ENCODE measurements at places on chromosomes 1 and 21.

DNA sequence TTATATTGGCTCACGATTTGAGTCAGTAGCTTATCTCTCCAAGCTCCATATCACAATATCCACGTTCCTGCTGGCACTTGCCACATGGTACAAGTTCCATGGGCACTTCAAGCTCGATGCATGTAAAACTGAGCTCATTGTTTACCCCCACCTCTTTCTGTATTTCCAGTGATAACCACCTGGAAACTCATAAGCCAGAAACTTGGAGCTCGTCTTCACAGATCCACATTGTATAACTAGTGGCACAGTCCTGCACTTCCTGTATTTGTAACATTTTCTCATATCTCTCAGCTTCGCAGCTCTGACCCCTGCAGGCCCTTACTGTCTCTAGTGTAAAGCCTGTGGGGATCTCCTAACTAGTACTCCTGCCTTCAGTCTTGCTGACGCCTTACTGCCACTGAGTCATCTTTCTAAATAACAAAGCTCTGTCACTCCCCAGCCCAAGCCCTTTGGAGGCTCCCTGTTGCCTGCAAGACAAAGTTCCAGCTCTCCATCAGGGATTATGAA is 6.5 kb upstream of the C2CD4D start:
- no peak for DNase-seq

DNA sequence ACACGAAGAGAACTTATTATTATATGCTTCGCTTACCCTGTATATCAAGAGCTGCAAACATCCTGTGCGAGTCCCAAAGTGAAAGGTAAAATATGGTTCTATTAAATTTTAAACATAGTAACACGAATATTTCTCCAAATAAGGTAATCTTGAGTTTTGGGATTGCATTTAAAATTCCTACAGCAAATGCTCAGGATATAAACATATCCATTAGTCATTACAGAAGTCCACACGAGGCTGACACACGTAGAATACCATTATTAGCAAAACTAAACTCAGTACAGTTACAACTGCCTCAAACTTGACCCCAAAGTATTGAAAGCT is 282 bp upstream of the LYPLAL1 start:
- DNase-seq: no peak

- no peak for DNase-seq
Measured at GRCh38 chr1:185479796-185480195, 162.8 kb upstream of the IVNS1ABP start.

DNA sequence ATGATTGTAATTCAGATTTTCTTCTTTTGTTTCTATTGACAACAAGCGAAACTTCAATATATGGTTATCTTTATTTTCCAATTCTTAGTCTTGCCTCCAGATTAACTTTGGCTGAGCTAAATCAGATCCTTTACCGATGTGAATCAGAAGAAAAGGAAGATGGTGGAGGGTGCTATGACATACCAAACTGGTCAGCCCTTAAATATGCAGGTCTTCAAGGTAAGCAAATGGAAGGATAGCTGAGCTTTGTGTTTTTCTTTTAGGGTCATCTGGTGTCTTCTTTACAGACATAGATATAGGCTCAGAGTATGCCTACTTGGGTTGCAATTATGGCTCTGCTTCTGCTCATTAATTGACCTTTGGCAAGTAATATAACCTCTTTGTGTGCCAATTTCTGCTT is 37.7 kb downstream of the AGL start:
- DNase-seq: no peak

DNA sequence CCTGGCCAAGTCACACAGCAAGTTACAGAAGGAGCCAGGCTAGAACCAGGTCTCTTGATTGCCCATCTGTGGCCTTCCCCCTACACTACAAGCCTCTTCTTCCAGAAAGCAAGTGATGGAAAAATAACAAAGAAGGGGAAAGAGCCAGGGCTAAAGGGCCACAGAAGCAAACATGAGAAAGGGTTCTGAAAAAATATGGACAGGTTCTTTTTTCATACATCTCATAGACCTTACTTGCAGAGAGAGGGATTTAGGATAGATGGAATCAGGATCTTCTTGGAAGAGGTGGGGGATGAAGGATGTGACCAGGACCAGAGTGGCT is 3.2 kb downstream of the RHBG start:
- no peak for DNase-seq

GRCh38 chr21:33033094-33033951 is 7.6 kb downstream of the OLIG2 start:
- DNase-seq: no peak

DNA sequence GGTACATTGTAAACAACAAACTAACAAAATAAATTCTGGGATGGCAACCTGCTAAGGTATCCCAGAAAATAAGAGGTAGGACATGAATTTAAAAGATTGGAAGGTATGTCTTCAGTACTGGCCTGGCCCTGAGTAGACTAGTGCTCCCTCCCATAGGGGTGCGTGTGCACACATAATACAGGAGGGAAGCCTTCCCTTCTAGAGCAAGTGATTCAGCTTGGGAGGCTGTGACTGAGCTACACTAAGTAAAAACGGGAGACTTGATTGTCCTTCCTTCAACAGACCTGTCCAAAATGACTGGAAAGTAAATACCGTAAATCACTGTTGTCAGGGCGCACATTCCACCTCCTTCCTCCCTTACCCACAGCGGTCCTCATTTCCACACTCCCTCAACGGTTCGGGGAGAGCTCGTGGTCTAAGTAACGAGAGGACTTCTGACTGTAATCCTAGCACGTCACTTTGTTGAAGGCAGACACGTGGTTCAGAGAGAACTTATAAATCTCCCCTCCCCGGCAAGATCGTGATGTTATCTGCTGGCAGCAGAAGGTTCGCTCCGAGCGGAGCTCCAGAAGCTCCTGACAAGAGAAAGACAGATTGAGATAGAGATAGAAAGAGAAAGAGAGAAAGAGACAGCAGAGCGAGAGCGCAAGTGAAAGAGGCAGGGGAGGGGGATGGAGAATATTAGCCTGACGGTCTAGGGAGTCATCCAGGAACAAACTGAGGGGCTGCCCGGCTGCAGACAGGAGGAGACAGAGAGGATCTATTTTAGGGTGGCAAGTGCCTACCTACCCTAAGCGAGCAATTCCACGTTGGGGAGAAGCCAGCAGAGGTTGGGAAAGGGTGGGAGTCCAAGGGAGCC is at the start of gene TGFB2:
Gene TGFB2, plus strand, starts transcription at position 523 of the 859 bp plus-strand sequence. CDS start 1,366 bp downstream, outside the sequence.
- no peak for DNase-seq

- no peak for DNase-seq
Measured at GRCh38 chr1:47676311-47677054, 238.6 kb downstream of the FOXD2 start.

- no peak for DNase-seq
Measured at GRCh38 chr1:118039170-118039569, 109.6 kb downstream of the WDR3 start.

DNA sequence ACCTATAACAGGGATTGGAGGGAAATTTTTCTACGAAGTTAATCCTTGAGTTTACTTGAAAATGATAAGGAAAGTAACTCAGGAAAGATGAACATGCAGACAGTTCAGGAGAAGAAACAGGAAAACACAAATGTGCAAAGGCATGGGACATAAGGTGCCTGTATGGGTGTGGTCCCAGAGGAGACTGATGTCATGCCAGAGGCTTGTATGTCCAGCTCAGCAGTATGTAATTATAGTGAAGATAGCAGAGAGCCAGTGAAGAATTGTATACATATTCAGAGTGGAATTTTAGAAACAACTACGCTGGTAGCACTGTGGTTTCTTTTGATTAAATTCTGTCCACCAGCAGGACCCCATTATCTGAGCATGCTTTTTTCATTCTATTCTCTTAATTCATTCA is 179.5 kb downstream of the LRRC7 start:
- DNase-seq: no peak

DNA sequence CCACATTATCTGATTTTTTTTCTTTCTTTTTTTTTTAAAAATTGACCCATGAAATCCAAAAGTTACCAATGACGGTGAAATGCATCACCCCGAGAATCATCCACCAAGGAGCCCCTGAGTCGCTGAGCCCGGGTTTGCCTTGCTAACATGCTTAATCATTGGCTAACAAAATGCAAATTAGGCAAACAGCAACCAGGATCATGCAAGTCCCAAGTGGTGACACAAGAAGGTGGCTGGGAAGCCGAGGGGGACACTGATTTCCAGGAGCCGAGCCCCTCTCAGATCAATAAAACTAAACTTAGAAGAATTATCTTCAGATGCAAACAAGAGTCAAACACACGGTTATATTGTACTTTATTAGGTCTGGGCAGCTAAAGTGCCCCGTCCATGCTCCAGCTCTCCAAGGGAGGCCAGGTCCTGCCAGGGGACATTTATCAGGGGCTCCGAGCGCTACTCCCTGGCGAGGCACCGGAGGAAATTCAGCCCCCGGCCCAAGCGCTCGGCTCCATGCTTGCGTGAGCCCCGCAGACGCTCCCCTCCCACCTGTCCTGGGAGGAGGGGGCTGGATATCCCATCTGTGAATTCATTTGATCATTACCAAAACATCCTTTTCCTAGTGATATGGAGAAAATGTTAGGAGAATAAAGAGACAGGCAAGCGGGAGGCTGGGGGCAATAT is 154.1 kb downstream of the NPHP4 start:
- DNase-seq: no peak

DNA sequence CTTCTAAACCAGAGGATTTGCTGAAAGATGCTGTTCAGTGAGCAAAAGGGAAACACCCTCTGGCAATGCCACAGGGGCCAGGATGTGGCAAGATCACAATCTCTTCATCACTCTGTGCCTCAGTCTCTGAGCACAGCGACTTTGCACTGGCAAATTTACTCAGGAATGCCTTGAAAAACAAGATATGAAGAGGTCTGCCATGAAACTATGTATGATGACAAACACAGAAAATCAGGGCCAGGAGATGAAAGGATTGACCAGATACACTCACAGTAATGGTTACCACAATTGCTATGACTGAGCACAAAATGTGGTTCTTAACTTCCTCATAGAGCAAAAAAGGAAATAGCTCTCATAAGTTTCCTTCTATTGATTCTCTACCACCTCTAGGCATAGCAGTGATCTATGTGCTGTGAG is 5.8 kb downstream of the TTC13 start:
- DNase-seq: peak; percentile 64

GRCh38 chr1:107804741-107805140 is 160.2 kb downstream of the VAV3 start:
- DNase-seq: no peak

DNA sequence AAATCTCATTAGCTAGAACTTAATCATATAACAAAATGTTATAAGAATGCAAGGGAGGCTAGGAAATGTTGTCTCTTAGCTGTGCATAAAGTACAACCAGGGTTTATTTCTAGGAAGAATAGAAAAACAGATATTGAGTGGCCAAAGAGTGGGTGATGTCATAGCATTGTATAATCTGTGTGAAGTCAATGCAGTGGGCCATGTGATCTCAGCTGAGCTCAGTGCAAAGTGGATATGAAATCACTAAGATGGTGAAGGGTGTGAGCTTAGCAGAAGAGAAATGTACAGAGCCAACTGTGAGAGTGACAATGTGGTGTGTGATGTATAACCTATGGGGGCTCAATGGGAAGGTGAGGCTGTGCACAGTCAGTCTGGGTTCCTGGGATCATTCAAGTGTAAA is 29.7 kb upstream of the DUSP23 start:
- no peak for DNase-seq

DNA sequence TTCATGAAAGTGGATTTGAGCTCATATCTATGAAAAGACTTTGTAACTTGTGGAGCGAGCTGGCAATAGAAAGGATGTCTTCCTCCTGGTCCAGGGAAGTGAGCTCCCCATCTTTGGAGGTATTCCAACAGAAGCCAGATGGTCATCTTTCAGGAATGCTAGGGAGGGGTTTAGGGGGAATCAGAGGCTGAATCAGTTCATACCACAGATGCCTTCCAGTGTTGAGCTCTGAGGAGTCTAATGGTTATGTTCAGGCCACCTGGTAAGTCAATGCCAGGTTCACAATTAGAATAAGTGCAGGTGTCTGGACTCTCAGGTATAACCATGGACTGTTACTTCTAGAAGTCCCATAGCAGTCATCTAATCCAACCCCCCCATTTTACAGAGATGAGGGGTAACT is 119.1 kb downstream of the ACTL8 start:
- no peak for DNase-seq

DNA sequence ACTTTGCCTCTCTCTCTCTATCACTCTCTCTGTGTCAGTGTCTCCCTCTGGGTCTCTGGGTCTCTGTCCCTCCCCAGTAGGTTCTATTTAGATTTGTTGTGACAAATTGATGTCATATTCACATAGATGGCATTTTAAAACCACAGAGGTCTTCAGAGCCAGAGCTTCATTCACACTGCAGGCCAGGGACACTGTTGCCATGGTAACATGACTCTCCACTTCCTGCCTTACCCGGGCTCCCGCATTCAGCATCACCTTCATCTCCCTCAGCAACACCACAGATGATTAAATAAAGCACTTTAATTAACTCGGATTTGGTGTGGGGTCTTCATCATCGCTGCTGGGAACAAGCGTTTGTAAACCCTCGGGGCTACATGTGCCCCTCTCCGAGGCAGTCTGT is 132.6 kb downstream of the ETS2 start:
- no peak for DNase-seq

DNA sequence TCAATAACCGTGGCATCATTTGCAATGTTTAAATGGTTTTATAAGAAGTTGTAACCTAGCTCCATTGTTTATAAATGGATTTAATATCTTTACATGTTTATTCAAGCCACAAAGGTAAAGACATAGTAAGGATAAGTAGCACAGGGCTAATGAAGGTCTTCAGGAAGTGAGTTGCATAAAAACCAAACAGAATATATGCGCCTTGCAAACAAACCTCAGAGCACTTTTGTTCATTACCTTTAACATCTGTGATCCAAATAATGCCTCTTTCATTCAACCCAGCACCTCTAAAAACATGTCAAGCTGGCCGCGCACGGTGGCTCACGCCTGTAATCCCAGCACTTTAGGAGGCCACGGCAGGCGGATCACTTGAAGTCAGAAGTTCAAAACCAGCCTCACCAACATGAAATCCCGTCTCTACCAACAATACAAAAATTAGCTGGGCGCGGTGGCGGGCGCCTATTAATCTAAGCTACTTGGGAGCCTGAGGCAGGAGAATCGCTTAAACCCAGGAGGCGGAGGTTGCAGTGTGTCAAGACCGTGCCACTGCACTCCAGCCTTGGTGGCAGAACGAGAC is 25.3 kb downstream of the BRINP3 start:
- no peak for DNase-seq

DNA sequence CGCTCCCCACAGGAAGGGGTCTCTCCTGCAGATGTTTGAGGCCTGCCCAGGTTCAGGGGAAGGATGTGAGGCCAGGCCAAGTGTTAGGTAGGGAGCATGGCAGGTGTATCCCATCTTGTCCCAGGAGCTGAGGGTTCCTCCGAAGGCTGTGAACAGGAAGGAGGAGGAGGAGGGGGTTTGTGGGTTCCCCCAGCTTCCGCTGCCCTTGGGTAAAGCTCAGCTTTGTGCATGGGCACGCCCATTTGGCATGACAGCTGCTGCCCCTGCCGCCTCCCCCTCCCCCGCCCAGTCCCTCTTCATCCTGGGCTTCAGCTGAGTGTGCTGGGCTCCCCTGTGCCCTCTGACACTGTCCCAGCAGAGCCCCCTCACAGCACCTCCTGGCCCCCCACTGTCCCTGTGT is 25.5 kb downstream of the TNFRSF8 start:
- DNase-seq: no peak

DNA sequence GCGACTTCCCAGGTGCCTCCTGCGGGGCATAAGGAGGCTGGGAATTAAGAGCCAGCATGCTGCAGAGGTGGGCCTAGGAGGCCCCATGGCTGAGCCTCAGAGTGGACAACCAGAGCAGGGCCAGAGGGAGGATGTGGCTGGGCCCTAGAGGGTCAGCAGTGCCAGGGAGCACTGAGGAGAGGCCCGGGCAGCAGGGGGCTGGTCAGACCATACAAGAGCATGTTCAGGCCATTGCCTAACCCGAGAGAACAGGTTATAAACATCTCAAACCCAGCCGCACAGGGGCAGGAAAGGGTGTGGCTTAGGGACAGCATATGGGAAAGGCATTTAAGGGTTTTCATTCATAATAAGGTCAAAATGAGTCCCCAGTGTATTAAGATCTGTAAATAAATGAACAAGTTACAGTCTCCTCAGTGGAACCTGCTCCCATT is 51.1 kb downstream of the IER5 start:
- DNase-seq: no peak
